Stimulated activated CD8-positive, alpha-beta memory T cell treated with anti-CD3 and anti-CD28 coated beads, Interleukin-7, amount 100 ng/mL, for 48 hours (primary cell): ENCODE measurements at places on chromosomes 11 and 22.

- DNase-seq: no peak
These were observed 12.3 kb downstream of the ABTB2 start for GRCh38 chr11:34345540-34345876.

GRCh38 chr11:125164422-125165110 is at the start of gene PKNOX2:
TSS of gene PKNOX2 (plus strand) at chr11:125164751. CDS start at chr11:125351306, 186,555 bp downstream.
- peak; percentile 17 for DNase-seq

- DNase-seq: no peak
These were observed 31.8 kb downstream of the TPBGL start for GRCh38 chr11:75272391-75272790.

DNA sequence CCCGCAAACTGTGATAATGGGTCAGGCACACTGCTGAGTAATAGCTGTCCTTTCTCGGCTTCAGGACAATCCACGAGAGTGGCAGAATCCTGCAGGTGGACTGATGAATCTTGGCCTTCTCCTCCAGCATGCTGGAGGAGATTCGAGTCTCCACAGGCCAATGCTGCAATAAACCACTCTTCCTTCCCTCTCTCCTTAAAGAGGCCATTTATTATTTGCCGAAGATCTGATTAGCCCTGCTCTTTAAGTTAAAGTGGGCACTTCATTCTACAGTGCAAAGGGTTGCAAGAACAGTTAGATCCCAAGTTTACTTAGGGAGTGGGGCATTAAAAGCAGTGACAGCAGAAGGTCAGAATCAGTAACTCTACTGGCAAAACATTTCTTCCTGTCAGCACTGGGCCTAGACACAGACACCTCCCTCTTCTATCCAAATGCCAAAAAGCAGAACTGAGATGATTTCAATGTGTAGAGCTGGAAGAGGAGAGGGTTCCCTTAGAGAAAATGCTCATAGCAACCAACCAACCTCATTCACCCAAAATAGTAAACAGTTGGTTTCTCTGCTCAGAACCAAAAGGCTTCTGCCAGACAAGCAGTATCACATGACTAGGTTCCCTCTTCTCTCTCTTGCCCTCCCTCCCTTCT is 121.7 kb downstream of the SGSM3 start:
- DNase-seq: no peak

DNA sequence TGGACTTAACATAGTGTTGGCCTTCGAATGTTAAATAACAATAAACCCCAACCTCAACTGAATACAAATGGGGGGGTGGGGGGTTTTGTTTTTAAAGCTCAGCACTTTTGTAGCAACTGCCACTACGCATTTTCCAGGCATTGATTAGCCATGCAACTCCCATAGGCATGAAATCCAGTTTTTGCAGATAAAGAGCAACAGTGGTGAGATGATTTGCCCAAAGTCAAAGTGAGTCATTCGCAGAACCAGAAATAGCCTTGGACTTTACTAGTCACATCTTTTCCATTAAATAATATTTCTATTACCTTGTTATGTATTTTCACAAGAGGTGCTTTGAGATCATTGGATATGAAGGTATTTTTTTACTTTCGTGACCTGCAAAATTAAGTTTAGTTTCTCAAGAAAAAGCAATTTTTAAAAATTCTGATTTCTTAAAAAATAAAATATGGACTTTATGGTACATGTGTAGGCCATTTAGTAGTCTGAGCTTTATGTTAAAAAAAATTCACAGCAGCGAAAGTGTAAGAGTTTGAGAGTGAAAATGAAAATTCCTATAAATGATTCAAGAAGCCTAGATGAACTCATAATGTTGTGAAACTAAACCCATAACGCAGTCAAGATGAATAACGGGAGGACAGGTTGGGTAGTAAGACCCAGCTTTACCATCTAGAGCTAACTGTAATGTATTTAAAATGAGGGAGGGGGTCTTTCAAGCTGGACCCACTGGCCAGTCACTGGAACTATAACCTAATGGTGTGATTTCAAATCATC is 1.9 kb upstream of the PHF21A start:
- DNase-seq: no peak

DNA sequence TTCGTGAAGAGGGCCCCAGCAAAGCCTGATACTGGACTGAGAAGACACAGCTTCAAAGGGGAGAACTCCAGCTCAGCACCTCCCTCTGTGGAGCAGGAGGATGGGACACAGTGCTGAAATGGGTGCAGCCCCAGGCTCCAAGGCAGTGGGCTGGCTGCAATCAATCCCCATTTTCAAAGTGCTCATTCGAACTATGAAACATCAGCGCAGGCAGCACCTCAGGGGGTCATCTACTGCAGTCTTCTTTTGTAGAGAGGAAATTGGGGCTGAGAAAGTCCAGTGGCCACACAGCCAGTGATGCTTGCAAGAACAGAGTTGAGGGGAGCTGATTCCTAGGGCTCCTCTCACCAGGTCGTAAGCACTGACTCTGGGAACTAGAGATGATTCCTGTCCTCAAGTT is 25.1 kb downstream of the OPCML start:
- no peak for DNase-seq

- DNase-seq: no peak
These were observed 5.4 kb upstream of the MADD start for GRCh38 chr11:47264521-47264920.

GRCh38 chr11:91805293-91805692 is 419.3 kb upstream of the FAT3 start:
- DNase-seq: no peak

- DNase-seq: no peak
These were observed 22.3 kb upstream of the MICAL2 start for GRCh38 chr11:12088047-12088481.

- no peak for DNase-seq
These were observed 12.4 kb downstream of the NLRP14 start for GRCh38 chr11:7032692-7033091.

DNA sequence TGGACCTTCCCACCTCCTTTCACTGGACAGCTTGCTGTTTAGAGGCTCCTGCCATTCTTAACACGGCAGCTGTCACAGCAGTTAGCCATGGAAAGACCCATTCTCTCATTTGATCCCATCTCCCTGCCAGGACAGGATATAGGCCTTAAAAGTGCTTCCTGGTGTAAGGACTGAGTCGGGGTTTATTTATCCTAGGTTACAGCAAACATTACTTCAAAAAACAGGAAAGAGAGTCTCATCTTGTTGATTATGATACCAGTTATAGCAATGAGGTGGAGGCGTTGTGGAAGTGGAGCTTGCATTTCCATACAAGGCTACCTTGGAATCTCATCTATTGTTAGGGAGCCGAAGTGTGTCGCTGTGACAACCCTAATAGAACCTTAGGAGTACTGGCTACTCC is 17.4 kb upstream of the ETS1 start:
- DNase-seq: no peak

DNA sequence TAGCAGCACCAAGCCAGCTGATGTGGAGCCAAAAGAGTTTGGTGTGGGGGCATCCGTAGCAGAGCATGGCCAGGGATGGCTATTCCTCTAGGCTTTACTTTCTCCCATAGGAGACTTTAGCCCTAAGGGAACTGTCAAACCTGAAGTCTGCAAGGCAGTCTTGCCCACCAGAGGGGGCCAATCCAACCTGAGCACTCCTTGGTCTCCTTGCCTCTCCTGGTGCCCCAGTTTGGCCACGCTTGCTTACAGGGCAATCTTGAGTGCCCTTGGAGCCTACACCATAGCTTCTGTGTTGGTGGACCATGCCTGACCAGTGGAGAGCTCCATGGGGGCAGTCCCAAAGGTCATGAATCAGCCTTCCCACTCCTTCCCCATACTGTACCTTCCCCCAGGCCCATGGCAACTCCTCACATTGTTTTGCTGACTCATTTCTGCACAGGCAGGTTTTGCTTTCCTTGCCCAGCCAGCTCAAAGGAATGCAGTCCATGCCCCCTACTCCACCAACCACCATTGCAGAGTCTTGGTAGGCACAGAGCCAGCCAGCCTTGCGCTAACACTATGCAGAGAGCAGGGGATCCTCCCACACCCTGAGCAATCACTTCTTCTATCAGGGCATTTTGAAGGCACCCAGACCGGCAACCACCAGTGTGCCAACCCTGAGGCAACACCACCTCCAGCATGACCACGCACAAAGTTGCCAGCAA is 1421.2 kb upstream of the RAG2 start:
- no peak for DNase-seq

- DNase-seq: no peak
These were observed 4.6 kb downstream of the FRMD8 start for GRCh38 chr11:65390996-65391395.

GRCh38 chr11:3181725-3182461 is 16.8 kb upstream of the OSBPL5 start:
- DNase-seq: no peak

GRCh38 chr11:17471501-17471900 is 5.1 kb downstream of the ABCC8 start:
- no peak for DNase-seq

GRCh38 chr11:2169005-2169378 is 2.6 kb downstream of the TH start:
- DNase-seq: no peak

DNA sequence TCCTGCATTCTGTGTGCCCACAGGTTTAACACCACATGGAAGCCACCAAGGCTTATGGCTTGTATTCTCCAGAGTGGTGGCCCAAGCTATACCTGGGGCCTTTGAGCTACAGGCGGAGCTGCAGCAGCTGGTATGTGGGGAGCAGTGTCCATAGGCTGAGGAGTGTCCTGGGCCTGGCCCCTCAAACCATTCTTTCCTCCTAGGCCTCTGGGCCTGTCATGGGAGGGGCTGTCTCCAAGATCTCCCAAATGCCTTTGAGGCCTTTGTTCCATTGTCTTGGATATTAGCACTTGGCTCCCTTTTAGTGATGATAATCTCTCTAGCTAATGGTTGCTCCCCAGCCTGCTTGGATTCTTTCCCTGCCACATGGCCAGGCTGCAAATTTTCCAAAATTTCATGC is 6.4 kb upstream of the TBC1D22A start:
- DNase-seq: no peak

DNA sequence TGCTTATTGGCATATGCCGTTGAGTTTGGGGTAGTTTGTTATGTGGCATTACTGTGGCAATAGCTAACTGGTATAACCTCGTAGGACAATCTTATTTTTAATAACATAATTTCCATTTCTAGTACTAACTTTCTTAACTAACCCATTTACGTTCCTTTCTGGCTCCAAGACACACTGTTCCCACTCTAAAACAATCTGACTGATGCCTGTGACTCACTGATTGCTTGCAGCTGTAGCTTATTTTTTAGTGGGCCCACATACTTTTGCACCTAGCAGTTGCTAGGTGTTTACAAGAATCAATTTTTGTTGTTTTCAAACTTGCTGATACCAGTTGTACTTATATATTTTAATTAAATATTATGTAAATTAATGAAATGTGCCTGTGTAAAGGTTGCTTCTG is 52.2 kb downstream of the FAT3 start:
- DNase-seq: no peak

DNA sequence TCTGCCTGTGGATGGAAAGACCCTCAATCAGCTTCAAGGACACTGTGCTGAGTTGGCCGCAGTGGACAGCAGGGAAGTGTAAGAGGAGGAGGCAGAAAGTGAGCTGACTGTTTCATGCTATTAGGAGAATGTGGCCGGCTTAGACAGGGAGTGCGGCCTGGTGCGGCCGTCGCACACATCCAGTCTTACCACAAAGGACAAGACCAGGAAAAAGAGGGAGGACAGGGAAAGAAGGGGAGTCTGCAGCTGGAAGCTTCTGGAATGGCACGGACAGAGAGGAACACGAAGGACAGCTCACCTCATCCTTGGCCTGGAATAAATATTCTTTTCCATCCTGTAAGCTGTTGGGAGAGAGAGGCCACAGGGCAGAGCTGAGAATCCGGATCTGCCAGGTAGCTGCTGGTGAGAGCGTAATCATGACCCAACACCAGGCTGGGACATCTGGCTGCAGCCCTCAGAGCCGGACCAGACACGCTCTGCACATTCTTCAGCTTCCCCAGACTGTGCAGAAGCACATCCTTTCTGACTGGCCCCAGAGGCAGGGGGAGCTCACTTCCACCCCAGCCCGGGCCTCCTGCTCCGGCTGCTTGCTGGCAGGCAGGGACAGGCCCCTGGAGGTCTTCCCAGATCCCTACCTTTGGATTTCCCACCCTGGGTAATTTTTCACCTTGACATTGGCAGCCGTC is 8.6 kb upstream of the RBM4B start:
- DNase-seq: no peak

- no peak for DNase-seq
These were observed 3.6 kb upstream of the MB start for GRCh38 chr22:35620624-35621251.

DNA sequence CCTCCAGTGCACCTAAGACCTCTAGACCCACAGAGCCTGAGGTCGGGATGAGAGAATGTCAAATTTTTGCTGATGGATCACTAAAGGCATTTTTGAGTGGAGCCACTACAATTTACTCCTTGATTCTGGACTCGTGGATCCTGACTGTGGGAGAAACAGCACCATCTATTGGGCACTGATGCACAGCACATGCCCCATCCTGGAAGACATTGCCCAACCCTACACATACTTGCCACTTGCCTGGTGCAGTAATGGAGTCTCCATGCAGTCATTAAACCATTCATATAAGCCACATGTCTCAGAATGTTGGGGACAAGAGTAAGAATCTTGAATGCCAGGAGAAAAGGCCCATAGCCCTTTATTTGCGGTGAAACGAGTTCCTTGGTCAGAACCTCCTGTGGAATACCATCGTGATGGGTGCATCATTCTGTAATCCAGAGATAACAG is 103.9 kb downstream of the GGTLC2 start:
- peak; percentile 8 for DNase-seq

DNA sequence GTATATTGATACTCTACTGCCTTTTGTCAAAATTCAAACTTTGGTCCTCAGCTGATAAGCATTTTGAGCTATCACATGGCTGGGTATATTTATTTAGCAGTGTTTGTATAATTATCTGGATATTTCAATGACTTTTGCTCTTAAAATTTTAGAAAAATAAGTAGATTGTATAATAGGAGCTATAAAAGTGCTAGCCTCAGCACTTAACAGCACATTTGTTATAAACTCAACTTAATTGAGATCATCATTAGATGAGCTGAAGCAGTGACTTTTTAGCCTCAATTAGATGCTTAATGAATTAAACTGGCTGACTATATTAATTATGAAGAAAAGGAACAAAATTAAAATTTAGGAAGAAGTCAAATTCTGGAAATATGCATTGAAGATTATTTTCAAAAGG is 429.9 kb downstream of the DYNC2H1 start:
- no peak for DNase-seq

- DNase-seq: no peak
These were observed 364.9 kb downstream of the BRD1 start for GRCh38 chr22:49462795-49463194.

DNA sequence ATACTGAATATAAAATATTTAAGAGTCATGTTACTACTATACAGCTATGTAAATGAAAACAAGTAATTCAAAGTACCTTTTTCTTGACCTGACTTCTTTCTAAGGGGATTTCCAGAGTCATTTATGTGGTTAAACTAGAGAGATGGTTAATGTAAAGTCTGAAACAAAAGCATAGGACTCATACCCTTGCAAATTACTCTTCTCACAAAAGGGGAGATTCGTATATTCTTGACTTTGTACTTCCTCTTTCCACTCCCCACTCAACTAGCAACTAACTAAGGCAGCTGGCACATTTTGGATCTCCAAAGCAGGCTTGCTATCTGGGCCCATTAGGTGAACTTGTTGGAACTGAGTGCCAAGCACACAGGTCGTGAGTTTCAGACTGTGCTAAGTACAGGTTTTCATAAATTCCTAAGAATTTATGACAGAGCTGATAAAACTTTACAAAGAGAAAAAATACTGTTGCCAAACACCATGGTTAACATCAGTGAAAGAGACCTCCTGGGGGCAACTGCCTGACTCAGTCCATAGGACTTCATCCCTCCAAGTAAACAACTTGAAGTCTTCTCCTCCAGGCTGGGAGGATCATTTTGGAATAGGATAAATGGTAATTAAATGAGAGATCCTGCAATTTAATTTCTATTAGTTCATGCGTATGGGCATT is 77.0 kb upstream of the DDI1 start:
- no peak for DNase-seq
